Activated naive CD4-positive, alpha-beta T cell treated with anti-CD3 and anti-CD28 coated beads, Interleukin-2, amount 50 U/mL, for 16 hours (primary cell): ENCODE measurements at places on chromosomes 5 and 9.

DNA sequence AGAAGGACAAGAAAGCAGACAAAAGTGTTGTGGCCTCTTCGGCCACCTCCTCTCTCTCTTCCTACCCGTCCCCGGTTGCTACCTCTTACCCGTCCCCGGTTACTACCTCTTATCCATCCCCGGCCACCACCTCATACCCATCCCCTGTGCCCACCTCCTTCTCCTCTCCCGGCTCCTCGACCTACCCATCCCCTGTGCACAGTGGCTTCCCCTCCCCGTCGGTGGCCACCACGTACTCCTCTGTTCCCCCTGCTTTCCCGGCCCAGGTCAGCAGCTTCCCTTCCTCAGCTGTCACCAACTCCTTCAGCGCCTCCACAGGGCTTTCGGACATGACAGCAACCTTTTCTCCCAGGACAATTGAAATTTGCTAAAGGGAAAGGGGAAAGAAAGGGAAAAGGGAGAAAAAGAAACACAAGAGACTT is 2.4 kb downstream of the EGR1 start:
- DNase-seq = no peak

- no peak for DNase-seq
Measured at GRCh38 chr9:136960212-136960937, 8.3 kb downstream of the LCN12 start.

DNA sequence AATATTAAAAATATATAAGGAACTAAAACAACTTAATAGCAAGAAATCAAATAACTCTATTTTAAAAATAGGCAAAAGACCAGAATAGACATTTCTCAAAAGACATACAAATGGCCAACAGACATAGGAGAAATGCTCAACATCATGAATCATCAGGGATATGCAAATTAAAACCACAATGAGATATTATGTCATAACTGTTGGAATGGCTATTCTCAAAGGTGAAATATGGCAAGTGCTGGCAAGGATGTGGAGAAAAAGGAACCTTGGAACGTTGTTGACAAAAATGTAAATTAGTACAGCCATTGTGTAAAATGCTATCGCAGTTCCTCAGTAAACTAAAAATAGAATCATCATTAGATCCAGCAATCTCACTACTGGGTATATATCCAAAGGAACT is 468.5 kb downstream of the NFIB start:
- DNase-seq = no peak

DNA sequence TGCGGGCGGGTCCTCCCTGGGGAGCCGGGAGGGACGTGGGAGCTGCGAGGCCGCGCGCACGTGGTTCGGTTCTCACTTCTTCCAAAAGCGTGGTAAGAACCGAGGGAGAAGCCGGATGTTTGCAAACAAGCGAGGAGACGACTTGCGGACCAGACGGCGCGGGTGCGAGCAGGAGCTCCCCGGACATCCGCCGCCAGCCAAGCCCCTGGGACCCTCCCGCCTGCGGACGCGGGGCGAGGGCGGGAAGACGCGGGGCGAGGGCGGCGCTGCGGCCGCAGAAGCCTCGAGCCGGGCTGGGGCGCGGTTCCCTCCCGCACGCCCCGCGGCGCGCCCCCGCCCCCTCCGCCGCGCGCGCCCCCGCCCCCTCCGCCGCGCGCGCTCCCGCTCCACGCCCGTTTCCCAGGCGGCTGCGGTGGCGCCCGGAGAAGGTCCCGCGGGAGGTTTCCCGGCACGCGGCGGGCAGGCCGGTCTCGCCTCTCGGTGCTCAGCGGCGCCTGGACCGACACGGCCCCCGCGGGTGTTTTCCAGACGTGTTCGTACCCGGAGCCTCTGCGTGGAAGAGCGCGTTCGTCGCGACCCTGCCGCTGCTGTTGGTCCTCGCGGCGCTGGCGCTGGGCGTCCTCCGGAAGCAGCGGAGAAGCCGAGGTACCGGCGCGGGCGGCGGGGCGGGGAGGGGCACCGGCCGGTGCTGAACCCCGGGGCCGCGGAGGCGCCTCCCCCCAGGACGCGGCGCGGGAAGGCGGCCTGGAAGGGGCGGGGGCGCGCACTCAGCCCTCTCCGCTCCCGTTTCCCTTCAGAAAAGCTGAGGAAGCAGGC is 12.8 kb downstream of the BTNL9 start:
- peak; percentile 25 for DNase-seq

DNA sequence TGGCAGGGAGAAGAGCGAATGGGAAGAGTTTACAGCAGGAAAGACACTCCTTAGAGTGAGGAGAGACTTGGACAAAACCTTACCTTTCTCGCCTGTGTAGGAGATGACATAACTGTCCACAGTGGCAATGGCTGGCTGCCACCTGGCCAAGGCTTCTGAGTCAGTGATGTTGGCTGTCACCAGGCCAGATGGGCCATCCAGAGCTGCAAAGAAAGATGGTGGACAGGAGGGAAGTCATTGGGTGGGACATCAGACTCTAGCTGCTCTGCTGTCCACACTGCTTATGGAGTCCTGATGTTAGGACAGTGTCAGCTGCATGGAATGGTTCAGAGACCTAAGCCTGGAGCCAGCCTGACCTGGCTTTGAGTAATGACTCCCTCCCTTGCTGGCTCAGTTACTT is 79.8 kb downstream of the TNC start:
- DNase-seq = no peak

GRCh38 chr5:74801941-74802340 is 34.9 kb downstream of the NSA2 start:
- DNase-seq = no peak

GRCh38 chr9:119639287-119639955 is 270.2 kb upstream of the BRINP1 start:
- DNase-seq = no peak

DNA sequence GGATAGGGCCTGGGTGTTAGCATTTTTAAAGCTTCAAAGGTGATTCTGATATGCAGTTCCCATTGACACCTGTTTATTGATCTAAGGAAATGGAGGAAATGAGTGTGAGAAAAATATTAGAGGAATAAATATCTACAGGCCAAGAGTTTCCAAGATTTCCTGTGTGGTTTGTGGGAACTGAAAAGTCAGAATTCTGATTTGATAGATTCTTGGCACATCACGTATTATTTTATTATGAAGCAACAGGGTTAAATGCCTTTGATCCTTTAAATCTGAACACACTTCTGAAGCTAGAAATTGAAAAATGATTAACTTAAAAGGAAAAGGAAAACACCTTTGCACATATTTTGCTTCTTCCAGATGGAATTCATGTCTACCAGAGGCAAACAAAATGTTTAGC is 113.7 kb downstream of the CD180 start:
- DNase-seq = no peak
